ENCODE measurements at places on chromosomes 16 and 17.

GRCh38 chr17:72590382-72590781 lies 469.6 kb downstream of the SOX9 start:
- DNase-seq: no peak

- DNase-seq: no peak
These were observed 932 bp upstream of the NFE2L1 start for GRCh38 chr17:48047113-48047740.

- no peak for DNase-seq
These were observed 451.9 kb downstream of the SLC39A11 start for GRCh38 chr17:72640415-72641165.

- DNase-seq: no peak
These were observed 7.6 kb upstream of the IRX5 start for GRCh38 chr16:54923055-54923473.

DNA sequence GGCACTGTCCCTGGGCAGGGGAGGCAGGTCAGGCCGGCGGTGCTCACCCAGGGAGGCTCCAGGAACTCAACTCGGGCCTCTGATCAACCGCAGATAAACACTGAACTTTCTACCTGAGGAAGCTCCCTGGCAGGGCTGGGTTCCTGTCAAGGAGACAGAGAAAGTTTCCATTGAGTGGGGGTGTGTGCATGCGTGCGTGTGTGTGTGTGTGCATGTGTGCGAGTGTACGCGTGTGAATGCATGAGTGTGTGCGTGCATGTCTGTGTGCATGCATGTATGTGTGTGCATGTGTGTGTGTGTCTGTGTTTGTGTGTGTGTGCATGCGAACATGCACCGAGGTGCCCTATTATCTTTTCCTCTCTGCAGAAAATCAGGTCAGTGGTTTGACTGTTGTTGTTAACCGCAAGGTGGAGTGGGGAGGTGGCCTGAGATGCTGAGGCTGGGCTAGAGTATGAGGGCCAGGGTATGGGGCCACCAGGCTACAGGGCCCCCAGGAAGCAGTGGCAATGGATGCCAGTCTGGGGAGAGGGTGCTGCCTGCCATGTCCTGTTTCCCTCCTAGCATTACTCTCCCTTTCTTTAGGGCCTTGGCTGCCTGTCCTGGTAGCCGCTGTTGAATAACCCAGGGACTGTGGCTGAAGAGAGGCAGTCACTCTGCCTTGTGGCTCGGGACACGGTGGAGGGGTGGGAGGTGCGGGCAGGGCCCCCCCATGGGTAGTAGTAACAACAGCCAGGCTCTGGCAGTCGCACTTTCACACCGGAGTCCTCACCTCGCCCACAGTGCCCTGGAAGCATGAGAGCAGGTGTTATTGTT lies 24.0 kb downstream of the CCR7 start:
- no peak for DNase-seq

GRCh38 chr16:2167068-2167638 lies 11.6 kb downstream of the TRAF7 start:
- DNase-seq: no peak

DNA sequence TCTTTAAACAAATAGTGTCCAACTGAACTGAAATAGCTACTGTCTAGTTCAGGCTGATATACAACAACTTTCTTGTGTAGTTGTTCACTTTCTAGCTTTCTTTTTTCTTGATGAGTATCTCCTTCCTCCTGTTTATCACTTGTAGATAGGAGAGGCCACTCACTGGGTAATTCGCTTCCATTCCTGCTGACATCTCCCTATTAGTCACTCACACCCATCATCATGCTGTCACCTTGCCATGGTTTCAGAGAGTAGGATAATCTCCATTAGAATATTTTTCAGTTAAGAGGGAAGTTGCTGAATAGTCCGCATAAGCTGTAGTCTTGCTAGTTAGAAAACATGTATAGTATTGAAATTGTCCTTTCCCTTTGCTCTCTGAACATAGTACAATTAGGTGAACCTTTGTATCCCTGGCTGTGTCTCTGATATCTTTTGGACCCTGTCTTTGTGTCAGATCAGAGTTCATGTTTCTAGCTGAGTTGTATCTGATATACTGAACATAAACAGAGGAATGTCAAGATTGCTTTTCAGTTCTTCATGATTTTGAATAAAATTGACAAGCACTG lies 64.4 kb upstream of the RASL10B start:
- no peak for DNase-seq

GRCh38 chr17:7825206-7825990 lies 8.6 kb upstream of the KDM6B start:
- no peak for DNase-seq

GRCh38 chr16:11495066-11495407 lies 91.7 kb downstream of the LITAF start:
- no peak for DNase-seq

GRCh38 chr16:80309178-80309577 lies 231.6 kb upstream of the DYNLRB2 start:
- DNase-seq: no peak

GRCh38 chr16:55501549-55502322 lies 7.1 kb upstream of the LPCAT2 start:
- DNase-seq: no peak

DNA sequence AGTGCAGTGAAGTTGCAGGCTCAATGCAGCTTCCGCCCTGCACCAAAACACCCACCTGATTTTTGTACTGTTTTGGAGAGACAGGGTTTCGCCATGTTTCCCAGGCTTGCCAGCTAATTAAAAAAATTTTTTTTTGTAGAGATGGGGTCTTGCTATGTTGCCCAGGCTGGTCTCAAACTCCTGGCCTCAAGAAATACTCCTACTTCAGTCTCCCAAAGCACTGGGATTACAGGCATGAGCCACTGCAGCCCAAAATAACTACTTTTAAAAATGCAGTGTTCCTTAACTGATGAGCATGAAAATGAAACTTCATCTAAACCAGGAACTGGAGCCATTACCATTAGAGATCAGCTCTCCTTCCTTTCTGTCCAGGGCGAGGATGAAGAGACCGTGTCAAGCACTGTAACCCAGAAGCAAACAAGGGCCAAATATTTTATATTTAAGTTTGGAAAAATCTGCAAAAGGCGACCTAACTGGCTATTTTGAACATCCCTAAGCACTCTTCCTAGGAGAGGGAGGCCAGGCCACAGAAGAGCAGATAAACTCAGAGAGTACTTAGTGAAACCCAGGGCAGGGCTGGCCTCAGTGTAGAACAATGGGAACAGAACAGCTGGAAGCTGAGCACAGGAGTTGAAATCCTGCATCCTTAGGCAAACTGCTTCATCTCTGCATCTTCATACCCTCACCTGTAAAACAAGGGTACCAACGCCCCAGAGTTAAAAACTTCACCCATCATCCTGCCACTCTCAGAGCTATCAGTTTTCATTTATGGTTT lies 24.0 kb downstream of the CREBBP start:
- no peak for DNase-seq

- no peak for DNase-seq
These were observed 29.1 kb downstream of the SNN start for GRCh38 chr16:11697319-11697718.

DNA sequence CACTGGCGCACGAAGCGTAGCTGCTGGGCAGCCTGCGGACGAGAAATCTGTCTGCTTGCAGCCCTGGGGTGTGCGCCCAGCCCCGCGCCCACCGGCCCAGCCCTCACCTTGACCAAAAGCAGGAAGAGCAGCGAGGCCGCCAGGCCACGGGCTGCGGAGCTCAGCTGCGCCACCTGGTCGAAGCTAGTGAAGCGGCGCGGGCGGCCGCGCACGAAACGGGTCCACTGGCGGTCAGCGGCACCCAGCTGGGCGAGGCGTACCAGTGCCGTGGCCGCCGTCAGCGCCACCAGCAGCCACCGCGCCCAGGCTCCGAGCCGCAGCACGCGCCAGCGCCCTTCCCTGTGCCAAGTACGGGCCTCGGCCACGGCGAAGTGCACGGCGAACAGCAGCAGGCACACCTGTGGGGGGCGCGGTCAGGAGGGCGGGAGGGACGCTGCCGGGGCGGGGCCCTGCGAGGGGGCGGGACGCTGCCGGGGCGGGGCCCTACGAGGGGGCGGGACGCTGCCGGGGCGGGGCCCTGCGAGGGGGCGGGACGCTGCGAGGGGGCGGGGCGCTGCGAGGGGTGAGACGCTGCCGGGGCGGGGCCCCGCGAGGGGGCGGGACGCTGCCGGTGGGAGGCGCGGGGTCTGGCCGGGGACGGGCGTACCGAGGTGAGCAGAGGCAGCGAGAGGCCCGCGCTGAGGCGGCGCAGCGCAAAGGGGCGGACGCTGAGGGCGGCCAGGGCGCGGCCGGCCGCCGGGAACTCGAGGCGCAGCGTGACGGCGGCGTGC lies 43.2 kb downstream of the TSC2 start:
- DNase-seq: peak; percentile 35

- DNase-seq: no peak
These were observed 1427.3 kb downstream of the CDH8 start for GRCh38 chr16:60608971-60609370.

GRCh38 chr16:66933776-66934137 lies 445 bp downstream of the CIAO2B start:
- DNase-seq: no peak

GRCh38 chr17:65202844-65203571 lies 65.8 kb downstream of the RGS9 start:
- DNase-seq: no peak

- DNase-seq: no peak
These were observed 280.2 kb downstream of the SEC14L1 start for GRCh38 chr17:77420804-77421629.

DNA sequence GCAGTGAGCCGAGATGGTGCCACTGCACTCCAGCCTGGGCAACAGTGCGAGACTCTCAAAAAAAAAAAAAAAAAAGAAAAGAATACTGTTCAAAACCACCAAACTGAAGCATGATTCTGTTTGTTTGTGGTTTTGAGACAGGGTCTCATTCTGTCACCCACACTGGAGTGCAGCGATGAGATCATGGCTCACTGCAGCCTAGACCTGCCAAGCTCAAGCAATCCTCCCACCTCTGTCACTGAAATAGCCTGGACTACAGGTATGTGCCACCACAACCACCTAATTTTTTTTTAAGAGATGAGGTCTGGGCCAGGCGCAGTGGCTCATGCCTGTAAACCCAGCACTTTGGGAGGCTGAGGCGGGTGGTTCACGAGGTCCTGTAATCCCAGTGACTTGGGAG lies 4.3 kb downstream of the SUMO2 start:
- no peak for DNase-seq

- no peak for DNase-seq
These were observed 33.8 kb downstream of the PMM2 start for GRCh38 chr16:8831450-8831849.

GRCh38 chr17:36975922-36976515 lies 27.3 kb downstream of the AATF start:
- no peak for DNase-seq

GRCh38 chr17:63116967-63117830 lies 151.2 kb downstream of the TANC2 start:
- no peak for DNase-seq

- DNase-seq: no peak
These were observed 3.9 kb upstream of the SETD1A start for GRCh38 chr16:30953511-30954124.
